Tracheal epithelial cell (primary cell): ENCODE measurements at places on chromosomes 16 and 17. TPM values are rescaled to one million over a fixed set of nuclear protein-coding genes. Genes with fewer than 3 reads are reported as not detected.

The ST6GALNAC2 gene
- total RNA-seq: 123 and 124 TPM in 2 replicates

The SLC5A11 gene
- total RNA-seq: not detected in 2 replicates

The HCRT gene
- total RNA-seq: not detected in 2 replicates

The PGS1 gene
- total RNA-seq: 17.1 and 26.4 TPM in 2 replicates

The ALOX12 gene
- 0.24 TPM in 1 of 2 replicates, not detected in the other for total RNA-seq

The CTRB2 gene
- total RNA-seq: not detected in 2 replicates

The CSH1 gene
- not detected in 2 replicates for total RNA-seq

The ZDHHC1 gene
- 3.4 and 3.6 TPM in 2 replicates for total RNA-seq

The CDC42EP4 gene
- total RNA-seq: 40.7 and 46.5 TPM in 2 replicates

The CCDC200 gene
- total RNA-seq: not detected in 2 replicates

The SLC9A5 gene
- 0.21 and 0.72 TPM in 2 replicates for total RNA-seq

The KCNJ18 gene
- not detected in 2 replicates for total RNA-seq

The SLC38A8 gene
- total RNA-seq: not detected in 2 replicates

The CDRT15L2 gene
- total RNA-seq: not detected in 2 replicates

The NECAB2 gene
- total RNA-seq: not detected in 2 replicates

The PLXDC1 gene
- 1.7 TPM in 1 of 2 replicates, not detected in the other for total RNA-seq

The EPX gene
- total RNA-seq: not detected in 2 replicates

The METRN gene
- total RNA-seq: 191 and 218 TPM in 2 replicates

The FHOD1 gene
- 4.0 and 4.3 TPM in 2 replicates for total RNA-seq

The RRAD gene
- 62.4 and 118 TPM in 2 replicates for total RNA-seq

The YBX2 gene
- total RNA-seq: 0.43 and 0.96 TPM in 2 replicates

The C16orf74 gene
- 100 and 109 TPM in 2 replicates for total RNA-seq

The CHST6 gene
- 0.48 and 2.1 TPM in 2 replicates for total RNA-seq

The CIITA gene
- total RNA-seq: 0.21 and 0.24 TPM in 2 replicates
